ENCODE measurements at places on chromosomes 12 and 14. TPM values are rescaled to one million over a fixed set of nuclear protein-coding genes. Genes with fewer than 3 reads are reported as not detected.

CHPT1 gene
- 29.8 TPM for total RNA-seq

SRRM4 gene
- total RNA-seq, result not detected

ERBB3 gene
- total RNA-seq, result 0.11 TPM

NPAS3 gene
- total RNA-seq, result not detected

TCL1A gene
- total RNA-seq, result not detected

GRCh38 chr12:16282081-16282480, 4.6 kb upstream of the SLC15A5 start:
- DNase-seq, result no peak

DNA sequence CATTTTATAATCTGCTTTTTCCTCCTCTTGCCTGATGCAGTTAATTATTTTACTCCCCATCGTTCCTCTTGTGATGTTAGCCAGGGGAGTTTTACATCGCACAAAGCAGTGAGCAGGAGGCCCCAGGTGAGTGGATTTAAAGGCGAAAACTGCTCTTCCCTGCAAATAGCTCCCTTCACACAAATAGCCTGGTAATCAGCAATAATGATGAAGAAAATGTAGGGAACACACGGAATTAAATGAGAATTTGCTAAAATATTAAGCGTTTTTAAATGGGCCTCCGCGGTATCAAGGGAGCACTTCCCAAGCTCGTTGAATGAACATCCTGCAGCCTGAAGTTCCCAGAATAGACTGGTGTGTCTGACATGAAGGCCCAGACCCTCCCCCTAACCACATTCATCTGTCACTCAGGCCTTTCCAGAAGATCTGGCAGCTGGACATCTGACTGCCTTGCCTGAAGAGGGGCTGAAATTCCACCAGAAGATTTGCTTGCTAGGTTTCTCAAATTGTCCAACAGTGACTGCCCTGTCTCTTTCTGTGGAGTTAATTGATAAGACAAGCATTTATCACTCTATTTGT, 127.2 kb downstream of the CCDC60 start:
- no peak for DNase-seq

DNA sequence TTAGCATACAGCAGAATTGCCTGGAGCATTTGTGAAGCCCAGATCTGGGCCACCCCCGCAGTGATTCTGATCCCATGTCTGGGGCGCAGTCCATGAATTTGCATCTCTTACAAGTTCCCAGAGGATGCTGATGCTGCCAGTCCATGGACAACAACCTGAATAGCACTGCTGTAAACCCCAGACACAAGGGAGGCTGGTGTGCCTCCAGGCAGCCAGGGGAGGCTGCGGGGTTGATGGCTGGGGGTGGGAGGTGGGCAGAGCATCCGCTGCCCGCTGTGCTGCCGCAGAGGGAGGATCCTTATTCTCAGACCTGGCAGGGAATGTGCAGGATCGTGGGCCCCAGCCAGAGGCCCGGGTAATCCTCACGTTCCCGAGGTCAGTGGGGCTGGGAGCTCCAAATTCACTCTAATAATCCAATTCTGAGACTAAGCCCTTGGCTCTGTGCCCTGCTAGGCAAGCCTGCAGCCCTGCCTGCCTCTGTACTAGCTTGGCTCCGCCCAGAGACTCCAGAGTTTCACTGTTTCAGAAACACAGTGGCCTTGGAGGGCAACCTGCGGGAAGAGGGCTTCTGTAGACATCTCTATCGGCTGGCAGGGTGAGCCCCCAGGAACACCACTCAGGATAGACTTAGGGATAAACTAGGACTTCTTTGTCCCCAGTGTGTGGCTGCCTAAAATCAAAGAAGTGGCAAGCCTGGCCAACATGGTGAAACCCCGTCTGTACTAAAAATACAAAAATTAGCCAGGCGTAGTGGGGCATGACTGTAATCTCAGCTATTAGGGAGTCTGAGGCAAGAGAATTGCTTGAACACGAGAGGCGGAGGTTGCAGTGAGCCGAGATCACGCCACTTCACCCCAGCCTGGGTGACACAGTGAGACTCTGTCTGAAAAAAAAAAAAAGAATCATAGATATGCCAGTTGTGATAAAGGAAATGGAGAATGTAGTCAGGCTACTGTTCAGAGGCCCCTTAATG, 17.8 kb upstream of the MLEC start:
- no peak for DNase-seq

DNA sequence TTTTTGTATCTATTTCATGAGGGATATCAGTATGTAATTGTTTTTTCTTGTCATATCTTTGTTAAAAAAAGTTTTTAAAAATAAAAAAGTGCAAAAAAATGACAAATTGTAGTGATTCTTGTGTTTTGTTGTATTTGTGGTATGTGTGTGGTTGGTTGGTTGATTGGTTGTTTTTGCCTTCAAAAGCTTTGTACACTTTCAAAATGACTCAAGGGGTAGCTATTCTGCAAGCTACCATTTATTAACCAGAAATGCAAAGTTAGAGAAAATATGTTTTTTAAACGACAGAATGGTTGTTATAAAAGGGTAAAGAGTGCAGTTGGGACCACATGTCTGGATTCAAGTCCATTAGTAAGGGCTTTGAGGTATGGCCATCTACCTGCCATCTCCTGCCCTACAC, 119.3 kb downstream of the SLC35F4 start:
- no peak for DNase-seq

DNA sequence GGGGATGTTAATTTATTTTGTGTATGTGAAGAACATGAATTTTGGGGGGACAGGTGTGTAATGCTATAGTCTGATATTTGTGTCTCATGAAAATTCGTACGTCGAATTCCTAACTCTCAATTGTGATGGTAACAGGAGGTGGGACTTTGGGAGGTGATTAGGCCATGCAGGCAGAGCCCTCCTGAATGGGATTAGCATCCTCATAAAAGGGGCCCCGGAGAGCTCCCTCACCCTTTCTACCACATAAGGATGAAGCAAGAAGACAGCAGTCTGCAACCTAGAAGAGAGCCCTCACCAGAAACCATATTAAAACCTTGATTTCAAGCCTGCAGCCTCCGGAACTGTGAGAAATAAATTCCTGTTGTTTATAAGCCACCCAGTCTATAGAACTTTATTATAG, 165.4 kb downstream of the MDGA2 start:
- no peak for DNase-seq

GRCh38 chr12:30908722-30909348, 17.7 kb upstream of the TSPAN11 start:
- no peak for DNase-seq
